NCI-H187 treated with DMSO at 0.1 percent for 48 hours (cell line): ENCODE measurements at places on chromosomes 7 and 10.

DNA sequence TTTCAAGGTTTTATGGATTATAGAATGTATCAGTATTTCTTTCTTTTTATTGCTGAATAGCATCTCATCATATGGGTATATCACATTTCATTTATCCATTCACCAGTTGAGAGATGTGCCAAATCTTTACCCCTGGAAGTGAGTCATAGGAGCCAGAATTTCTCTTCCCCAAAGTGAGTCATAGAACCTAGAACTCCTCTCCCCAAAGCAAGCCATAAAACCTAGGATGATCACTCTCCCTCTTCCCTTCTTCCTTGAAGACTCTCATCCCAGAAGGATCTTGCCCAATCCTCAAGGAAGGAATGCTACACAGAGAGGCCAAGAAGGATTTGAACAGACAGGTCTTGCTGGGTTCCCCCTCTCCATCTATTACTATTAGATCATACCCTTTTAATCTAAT lies 199.9 kb downstream of the EVX1 start:
- no peak for DNase-seq

DNA sequence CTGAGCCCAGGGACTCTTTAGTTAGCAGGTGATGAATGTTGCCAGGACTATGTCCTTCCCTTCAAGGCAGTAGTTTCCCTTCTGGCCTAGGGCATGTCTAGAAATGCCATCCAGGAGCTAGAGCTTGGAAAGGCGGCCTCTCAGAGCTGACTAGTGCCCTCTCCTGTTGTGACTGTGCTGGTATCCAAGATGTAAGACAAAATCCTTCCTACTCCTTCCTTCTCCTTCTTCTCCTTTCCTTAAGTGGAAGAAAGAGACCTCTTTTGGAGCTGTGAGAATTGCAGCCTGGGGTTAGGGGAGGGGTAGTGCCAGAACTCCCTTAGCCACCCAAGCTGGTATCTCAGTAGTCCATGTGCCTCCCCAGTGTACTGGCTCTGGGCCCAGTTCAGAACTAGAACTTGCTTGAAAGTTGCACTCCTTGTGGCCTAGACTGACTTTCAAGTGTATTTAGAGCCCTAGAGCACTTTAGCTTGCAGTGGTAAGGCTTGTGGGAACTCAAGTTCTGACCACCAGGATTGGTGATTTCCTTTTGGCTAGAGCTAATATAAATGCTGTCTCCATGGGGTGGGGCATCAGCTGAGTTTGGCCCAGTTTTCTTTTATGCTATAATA lies 118.8 kb downstream of the NPSR1 start:
- DNase-seq, result no peak

GRCh38 chr7:105906695-105907094 lies 30.3 kb upstream of the ATXN7L1 start:
- DNase-seq, result no peak

GRCh38 chr7:143914938-143915652 lies 13.1 kb upstream of the TCAF1 start:
- DNase-seq, result no peak

- DNase-seq, result no peak
Observed at GRCh38 chr7:76364198-76364584, 5.4 kb upstream of the YWHAG start.

- DNase-seq, result no peak
Observed at GRCh38 chr10:58578366-58578765, 65.7 kb downstream of the BICC1 start.

DNA sequence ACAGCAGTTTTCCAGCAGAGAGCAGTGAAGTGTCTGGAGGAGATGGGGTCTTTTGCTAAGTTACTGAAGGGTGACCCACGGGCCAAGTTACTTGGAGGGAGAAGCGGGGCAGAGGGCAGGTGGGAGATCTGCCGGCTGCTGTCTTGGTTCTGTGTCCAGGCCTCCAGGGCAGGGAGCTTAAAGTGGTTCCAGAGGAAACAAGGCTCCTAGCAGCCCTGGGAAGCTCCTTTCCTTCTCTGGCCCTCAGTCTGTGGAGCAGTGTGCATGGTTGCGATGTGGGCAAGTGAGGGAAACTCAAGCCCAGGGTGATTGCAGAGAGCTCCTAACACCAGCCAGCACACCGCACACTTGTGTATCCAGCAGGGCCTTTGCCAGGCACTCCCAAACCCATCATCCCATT lies 6.3 kb downstream of the GHRHR start:
- DNase-seq, result no peak

DNA sequence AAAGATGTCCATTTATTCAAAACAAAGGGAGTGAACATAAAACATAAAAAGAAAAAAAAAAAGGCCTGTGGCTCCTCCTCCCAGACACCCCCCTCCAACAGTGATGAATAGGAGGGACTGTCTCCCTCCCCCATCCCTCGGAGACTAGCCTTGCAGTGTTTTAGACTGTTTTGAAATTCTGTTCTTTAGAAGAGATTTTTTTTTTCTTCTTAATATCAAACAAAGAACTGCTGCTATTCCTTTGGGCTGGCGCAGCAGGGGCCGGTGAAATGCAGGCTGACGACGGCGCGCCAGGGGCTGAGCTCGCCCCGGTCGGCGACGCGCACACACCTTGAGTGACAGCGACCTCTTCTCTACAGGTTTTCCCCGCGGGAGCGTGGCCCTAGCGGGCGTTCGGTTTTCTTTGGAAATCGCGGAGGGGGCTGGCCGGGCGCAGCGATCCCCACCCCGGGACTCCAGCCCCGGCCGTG lies at the start of gene LANCL2:
Gene LANCL2, plus strand, starts transcription at position 133 of the 470 bp plus-strand sequence. CDS start 689 bp downstream, outside the sequence.
- DNase-seq, result no peak

- no peak for DNase-seq
Observed at GRCh38 chr7:111561904-111562732, at the start of gene IMMP2L. IMMP2L (minus strand) TSS chr7:111562492.
